ENCODE measurements at places on chromosomes 16 and 17.

DNA sequence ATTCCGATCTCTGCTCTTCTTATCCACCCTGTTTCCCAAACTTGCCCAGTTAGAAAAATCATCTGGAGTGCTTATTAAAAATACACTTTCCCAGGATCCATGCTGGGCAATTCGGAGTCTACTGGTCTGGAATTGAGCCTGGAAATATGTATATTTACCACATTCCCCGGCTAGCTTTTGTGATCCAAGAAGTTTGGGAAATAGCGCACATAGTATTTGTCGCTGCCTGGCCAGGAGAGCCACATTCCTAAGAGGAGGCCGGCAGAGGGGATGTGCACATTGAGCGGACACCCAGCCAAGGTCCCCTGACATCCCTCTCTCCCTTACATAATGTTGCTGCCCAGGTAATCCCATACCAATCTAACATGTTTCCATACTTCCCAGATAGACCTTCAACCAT is 62.1 kb upstream of the TMEM97 start:
- DNase-seq = no peak

- DNase-seq = no peak
These were observed 393.4 kb downstream of the SEC14L1 start for GRCh38 chr17:77534137-77534536.

- DNase-seq = no peak
These were observed 15.0 kb upstream of the CPD start for GRCh38 chr17:30363715-30364202.

DNA sequence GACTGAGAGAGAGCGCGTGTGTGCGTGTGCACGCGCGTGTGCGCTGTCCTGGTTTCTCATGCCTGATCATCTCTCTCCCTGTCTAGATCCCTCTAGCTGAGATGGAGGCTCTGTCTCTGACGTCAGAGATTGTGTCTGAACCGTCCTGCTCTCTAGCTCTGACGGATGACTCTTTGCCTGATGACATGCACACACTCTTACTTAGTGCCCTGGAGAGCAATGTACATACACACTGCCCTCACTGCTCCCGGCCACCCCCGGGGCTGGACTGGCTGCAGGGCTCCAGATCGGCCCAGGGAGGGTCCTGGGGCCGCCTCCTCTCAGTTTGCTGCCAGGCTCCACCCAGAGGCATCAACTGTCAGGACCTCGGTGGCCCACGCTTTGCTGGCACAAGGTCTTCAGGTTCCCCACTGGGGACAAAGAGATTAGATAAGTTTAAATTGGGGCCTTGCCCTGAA is 13.1 kb upstream of the ABCC3 start:
- DNase-seq = no peak

- no peak for DNase-seq
These were observed 5.6 kb upstream of the XPO6 start for GRCh38 chr16:28217326-28217725.

- no peak for DNase-seq
These were observed 37.6 kb downstream of the RAB11FIP3 start for GRCh38 chr16:463071-463470.

DNA sequence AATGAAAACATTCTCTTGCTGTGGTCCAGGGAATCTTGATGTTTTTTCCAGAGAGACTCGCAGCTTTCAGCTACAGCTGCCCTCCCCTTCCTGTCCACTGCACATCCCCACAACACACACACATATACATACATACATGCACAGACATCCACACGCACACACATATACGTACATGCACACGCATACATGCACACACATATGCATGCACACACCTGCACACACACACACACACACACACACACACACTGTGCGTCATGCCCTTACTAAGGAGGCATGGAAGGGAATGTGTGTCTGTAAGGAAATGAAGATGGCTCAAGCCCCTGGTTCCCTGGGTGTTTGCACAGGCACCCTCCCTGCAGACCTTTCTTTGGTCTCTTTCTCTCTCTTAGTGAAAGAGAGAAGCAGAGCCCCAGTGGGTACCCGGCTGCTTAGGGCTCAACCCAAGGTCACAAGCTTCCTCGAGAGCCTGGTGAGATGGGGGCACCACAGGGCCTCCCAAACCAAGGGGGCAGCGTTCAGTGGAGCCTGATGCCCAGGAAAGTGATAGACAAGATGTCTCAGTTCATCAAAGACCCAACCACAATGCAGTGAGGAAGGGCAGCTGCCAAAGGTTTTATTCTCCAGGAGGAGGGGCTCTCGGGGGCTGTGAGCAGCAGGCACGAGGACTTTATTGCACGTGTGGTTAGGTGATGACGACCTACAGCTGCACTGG is 33.3 kb downstream of the TNFRSF13B start:
- DNase-seq = no peak

DNA sequence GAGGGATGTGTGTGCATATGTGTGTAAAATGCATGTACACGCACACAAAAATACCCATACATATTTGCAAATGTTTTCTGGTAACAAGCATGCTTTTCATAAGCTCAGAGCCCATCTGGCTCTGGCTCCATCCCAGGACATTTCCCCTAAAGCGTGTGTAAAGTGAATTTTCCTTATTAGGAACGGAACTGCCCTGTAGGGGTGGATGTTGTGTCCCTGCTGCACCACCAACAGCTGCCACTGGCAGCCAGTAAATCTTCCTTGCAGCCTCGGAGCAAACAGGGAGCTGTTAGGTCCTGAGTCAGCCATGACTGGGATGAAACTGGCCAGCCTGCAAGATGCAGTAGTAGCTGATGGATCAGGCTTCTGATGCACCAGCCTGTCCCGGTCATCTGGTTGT is 393.5 kb downstream of the UTP18 start:
- DNase-seq = peak; percentile 18

DNA sequence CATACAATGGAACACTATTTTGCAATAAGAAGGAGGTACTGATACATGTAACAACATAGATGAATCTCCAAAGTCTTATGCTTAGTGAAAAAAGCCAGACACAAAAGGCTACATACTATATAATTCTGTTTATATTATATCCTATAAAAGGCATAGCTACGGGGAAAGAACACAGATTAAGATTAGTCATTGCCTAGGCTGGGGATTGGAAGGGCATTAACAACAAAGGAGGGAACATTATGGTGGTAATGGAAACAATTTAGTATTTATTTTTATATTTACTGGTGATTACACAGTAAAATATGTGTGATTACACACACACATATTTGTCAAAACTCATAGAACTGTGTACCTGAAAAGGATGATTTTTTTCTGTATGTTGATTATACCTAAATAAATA is 278.1 kb downstream of the ZFHX3 start:
- no peak for DNase-seq

- DNase-seq = no peak
These were observed 1.6 kb downstream of the TBX4 start for GRCh38 chr17:61453566-61454380.

- DNase-seq = peak; percentile 79
These were observed 22.5 kb downstream of the SPPL2C start for GRCh38 chr17:45867171-45867570.

DNA sequence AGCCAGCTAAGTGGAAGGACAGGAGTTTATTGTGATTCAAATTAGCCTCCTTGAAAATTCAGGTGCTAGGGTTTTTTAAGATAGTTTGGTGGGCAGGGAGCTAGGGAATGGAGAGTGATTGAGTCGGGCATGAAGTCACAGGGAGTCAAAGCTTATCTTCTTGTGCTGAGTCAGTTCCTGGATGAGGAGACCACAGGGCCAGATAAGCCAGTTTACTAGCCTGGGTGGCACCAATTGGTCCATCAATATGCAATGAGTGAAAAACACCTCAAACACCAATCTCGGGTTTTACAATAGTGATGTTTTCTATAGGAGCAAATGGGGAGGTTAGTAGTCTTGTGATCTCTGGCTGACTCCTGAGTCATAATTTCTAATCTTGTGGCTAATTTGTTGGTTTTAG is 165.1 kb downstream of the ABCC12 start:
- no peak for DNase-seq

GRCh38 chr17:20896153-20896649 is 146.6 kb downstream of the USP22 start:
- DNase-seq = peak; percentile 90

GRCh38 chr17:59542960-59543635 is 22.3 kb upstream of the DHX40 start:
- no peak for DNase-seq

- no peak for DNase-seq
These were observed 2.7 kb downstream of the WDR90 start for GRCh38 chr16:651844-652243.

GRCh38 chr17:14197586-14197985 is 39.1 kb downstream of the CDRT15 start:
- DNase-seq = no peak

DNA sequence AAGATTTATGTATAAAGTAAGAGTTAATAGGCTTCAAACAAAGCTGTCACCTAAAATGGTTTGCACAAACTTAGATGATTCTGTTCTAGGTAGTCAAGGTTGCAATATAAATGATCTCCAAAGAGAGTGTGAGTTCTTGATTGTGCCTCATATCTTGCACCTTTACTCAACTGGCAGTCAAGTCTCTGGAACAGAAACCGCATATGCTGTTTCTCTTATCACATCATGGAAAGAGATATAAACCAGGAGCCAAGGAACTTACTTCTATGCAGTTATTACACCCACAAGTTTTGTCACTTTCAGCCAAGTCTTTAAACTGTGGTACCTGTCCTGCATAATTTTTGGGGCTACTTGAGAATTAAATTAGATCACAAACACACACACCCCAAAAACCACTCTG is 5.2 kb downstream of the SSH2 start:
- no peak for DNase-seq

- DNase-seq = no peak
These were observed 1.7 kb downstream of the YBX2 start for GRCh38 chr17:7292729-7293128.

DNA sequence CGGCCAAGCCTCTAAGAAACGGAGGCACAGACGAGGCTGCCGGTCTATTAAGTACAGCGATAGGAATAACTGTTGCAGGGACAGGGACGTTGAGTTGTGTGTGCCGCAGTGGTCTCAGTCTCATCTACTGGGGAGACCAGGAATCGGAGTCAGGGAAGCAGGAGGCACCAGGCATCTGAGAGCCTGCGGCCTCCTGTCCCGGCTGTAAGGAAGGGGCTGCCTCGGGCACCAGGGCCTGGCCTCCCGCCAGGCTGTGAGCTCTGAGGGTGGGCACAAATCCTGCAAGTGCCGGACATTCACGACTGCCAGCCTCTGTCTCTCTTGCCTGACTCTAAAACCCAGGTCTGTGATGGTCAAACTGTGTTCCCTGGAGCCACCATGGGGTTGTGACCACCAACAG is 76.0 kb downstream of the ARHGAP23 start:
- DNase-seq = no peak

DNA sequence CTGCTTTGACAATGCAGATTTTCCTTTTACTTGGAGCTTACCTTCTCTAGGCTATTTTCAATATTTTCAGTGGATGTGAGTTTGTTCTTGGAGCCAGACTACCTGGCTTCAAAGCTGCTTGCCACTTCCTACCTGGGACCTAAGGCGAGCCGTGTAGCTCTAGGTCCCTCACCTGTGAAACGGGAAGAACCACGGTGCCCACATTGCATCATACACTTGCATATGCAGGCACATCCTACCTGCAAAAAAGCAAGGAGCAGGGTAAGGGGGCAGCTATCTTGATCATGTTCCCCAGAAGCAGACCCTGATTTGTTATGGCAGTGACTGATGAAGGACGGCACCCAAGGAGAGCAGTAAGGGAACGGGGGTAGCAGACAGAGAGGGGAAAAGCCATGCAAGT is 27.0 kb upstream of the MPRIP start:
- no peak for DNase-seq

- DNase-seq = no peak
These were observed 87.7 kb downstream of the RMI2 start for GRCh38 chr16:11432856-11433395.

GRCh38 chr17:79188048-79188447 is 113.4 kb downstream of the ENGASE start:
- DNase-seq = peak; percentile 46

DNA sequence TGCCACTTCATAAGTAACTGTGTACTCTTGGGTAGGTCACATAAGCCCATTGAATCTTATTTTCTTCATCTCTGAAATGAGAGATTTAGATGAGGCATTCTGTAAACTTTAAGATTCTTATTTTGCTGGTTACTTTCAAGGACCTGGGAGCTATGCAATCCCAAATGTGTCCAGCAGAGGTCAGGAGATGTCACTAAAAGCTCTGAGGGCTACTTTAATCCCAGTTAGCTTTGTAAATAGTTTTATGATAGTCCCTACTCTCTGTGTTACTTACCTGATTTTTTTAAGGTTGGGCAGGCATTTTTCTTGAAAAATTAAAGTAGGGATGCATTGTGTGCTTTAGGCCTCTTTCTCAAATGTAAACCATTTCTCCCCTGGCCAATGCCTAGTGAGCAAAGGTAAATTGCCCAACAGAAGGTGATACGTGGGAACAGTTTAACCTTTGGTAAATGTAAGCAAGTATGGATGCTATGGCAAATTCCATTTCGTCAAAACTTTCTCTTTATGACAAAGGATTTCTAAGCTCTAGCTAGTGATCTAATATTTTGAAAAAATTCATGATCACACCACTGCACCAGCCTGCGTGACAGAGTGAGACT is 57.1 kb upstream of the WSB1 start:
- DNase-seq = peak; percentile 89

- DNase-seq = no peak
These were observed 213.2 kb downstream of the CCDC182 start for GRCh38 chr17:57531648-57532504.

DNA sequence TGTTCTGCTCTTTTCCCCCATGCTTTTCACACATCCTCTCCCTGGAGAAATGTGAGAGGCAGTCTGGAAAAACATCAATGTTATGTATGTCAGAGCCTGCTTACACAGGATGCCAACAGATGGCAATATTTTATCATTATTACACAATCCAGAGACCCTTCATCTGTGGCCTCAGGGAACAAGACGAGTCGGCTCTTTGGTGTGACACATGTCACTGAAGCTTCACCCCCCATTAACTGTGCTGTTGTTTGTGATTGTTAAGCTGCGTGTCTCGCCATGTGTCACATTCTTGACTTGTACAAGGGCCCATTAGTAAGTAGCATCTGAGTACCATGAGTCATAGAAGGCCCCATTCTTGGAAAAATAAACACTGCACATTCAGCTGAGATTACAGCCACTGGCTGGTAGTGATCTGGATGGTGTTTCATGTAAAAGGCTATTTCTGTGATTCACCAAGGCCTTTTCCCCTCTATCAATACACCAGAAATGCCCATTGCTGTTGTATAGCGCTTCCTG is 682.1 kb upstream of the SOX9 start:
- no peak for DNase-seq

DNA sequence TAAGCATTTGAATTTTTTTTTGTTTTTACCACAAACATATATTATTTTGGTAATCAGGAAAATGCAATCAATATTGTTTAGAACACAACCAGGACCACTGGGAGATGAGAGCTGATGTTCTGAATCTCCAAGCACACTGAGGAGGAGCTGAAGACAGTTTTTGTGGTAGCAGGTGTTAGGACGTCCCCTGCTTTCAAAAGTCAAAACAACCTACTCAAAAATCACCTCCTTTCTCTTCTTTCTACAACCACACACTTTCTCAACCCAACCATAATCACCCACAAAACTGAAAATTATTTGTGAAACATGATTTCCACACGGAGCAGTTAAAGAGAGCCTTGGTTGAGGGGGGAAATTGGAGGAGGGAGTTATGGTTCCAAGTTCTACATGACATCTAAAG is 26.7 kb upstream of the CFAP20 start:
- DNase-seq = no peak

Data from posterior cingulate gyrus (tissue), 11 donors.